ENCODE measurements at places on chromosomes 3 and 15.

- DNase-seq = peak; percentile 39
These were observed 373.1 kb downstream of the FOXP1 start for GRCh38 chr3:71210257-71211007.

DNA sequence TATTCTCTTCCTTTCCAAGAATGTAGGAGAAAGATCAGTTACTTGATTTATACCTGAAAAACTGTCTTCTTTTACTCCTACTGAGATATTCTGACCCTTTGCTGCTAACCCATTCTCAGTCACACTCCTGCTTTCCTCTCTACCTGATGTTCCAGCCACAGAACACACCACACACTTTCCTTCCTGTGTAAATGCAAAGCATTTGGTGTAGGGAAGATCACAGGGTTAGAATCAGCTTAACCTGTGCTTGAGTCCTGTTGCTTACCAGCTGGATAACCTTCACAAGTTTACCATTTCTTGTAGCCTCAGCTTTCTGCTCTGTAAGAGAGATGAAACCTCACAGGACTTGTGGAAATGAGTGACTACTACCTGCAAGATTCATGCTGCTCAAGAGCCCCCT is 489.8 kb upstream of the GOLIM4 start:
- DNase-seq = no peak

DNA sequence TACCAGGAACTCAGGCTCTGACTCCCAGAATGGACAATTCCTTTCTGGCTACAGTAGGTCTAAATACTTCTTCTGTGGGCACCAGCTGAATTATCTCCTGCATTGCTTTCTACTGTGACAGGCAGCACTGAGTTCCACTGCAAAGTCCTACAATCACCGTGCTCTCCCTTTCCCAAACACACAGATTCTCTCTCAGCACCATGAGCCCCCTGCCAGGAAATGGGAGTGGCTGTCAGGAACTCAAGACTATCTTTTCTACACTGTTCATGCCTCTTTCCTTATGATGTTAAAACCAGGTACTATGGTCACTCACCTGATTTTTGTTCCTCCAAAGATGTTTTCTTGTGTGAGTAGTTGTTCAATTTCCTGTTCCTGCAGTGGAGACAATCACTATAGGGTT is 383.4 kb downstream of the EPHA6 start:
- no peak for DNase-seq

- DNase-seq = peak; percentile 84
These were observed 21.7 kb downstream of the DAZL start for GRCh38 chr3:16583551-16583950.

- no peak for DNase-seq
These were observed 66.8 kb upstream of the XXYLT1 start for GRCh38 chr3:195337747-195338146.

- DNase-seq = no peak
These were observed 8.6 kb upstream of the SLCO3A1 start for GRCh38 chr15:91844928-91845327.

DNA sequence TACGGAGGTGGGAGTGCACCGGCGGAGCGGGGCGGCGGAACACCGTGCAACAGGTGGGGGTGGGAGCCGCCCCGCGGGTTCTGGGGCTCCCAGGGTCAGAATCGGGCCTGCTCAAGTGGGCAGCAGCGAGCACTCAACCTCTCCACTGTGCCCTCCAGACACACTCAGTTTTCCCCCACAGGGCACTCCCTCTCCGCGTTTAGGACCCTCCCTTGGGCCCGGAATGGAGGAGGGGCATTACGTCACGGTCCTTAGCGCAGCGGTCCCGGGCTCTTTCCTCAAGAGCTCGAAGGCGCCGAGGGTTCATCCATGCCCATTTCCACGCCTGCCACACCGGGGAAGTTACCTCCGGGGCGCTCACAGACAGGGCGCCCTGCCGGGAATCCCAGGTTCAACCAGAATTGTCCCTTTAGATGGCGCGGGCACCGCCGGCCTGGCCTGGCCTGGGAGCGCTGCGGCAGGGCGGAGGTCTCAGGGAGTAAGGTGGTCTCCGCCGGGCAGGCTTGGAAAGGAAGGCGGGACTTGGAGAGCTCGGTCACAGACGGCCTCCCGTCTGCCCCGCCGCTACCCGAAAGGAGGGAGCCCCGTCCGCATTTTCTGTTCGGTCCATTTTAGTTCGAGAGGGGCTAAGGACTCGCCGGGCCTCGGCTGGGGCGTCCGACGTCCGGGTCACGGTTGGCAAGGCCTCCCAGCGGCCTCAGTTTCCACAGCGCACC is 5.1 kb downstream of the RNU6-1 start:
- DNase-seq = no peak

DNA sequence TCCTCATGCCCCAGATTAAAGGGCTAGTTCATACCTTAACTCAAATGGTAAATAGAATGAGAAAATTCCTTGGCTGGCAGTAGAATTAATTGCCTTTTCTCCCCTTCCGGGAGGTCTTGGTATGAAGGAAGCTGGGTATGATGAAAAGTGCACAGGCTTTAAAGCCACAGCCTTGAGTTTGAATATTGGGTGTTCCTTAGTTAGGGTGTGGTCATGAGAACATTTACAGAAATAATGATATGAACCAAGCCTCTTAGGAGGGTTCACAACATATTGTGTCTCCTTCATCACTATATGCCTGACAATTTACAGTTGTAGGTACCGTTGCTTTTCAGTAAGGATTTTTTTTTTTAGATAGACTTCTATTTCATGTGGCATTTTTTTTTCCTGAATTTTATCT is 48.1 kb downstream of the PYDC2 start:
- DNase-seq = no peak

DNA sequence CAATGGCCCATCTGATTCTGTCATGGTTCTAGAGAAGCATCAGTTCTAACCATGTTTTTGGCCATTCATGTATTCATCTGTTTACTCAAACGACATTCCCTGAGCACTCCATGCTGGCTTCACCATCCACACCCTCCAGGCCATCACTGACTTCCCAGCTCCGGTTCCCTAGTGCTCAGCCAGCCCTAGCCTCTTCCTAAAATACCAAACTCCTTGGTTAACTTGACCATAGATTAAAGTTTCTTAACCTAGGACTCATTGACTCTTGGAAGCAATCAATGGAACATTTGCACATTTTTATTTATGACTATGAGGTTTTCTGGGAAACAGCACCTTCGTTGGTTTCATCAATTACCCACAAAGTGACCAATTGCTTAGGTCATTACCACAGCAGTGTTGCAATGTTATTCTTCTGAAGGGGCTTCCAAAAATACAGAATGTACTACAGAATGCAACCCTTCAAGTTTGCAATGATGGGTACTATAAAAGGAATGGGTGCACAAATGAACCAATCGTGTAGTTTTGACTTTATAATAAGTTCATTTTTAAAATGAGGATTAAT is 27.2 kb upstream of the SLC25A36 start:
- no peak for DNase-seq

DNA sequence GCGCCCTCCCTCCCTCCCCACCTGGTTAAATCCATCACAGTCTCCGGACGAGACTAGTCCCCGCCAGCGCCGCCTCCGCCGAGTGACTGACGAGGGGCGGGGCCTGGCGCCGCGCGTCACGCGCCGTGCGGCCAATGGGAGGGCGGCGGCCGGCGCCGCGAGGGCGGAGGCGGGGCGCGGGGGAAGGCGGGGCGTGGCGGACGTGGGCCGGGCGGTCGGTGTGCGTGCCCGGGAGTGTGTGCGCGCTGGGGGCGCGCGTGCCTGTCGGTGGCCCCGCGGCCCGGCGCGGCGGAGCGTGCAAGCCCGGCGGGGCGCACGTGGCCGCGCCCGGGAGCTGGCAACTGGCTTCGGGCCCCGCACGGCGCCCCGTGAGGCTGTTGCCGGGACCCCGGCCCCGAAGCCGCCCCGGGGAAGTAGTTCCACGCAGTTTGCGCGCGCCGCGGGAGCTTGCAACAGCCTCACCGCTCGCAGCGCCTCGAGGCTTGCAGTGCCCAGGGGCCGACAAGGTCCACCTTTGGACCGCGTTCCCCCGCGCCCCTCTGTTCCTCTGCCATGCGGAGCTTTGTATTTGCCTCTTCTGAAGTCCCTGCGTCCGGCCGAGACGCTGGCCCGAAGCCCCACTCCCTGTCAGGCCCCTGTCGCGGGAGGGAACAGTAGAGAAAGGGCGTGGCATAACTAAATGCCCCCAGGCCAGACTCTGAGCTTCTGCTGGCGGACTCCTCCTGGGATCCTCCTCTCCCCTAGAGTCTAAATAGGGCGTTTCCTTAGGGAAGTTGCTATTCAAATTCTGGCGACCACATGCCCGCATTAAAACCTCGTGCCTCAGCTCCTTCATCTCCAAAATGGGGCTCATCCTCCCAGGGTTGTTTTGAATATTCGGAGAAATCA is 400.9 kb downstream of the SHQ1 start:
- DNase-seq = peak; percentile 53

GRCh38 chr3:18264361-18264760 is 160.8 kb downstream of the SATB1 start:
- DNase-seq = no peak

DNA sequence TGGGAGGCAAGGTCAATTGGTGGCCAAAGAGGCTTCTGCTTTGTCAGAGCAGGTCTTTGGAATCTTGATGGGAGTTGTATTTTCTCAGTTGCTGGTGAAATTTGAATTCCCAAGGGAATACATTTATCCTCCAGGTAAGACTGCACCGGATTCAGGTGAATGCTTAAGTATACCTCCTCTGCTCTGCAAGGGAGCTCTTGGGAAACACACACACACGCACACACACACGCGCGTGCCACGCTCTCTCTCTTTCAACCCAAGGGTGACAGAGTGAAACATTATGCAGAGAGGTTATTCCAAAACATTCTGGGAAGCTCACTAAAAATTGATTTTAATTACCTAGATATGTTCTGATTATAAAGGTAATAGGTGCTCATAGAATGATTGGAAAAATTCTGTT is 33.7 kb downstream of the ST6GAL1 start:
- no peak for DNase-seq

DNA sequence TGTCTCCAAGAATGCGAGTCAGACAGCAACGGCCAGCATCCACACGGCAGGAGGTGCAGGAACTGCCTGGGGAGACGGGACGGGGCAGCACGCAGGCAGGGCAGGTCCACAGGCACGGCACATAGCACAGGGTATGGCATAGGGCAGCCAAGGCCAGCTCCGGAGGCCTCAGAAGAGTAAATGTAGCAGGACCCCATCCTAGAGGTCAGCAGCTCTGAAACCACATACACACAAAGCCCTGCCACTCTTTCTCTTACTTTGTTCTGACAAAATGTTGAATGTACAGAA is 26.9 kb downstream of the ZXDC start:
- DNase-seq = no peak

DNA sequence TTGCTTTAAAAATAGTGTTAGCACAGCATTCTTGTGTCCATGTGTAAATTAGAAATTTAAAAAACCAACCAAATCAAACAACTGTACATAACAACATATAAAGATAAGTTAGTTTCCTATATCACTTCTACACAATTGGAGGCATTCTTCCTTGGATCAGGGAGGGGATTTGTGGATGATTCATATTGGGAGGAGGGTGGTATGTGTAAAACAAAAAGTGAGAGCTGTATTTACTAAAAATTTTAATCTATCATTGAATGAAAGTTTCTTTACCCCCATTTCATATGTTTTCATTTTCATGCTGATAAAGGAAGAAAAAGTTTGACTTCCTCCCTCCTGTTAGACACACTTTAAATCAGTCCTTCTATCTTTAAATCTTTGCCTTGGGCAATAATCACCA is 325.0 kb downstream of the SATB1 start:
- peak; percentile 62 for DNase-seq

- no peak for DNase-seq
These were observed 12.2 kb downstream of the CPB1 start for GRCh38 chr3:148839805-148840204.

DNA sequence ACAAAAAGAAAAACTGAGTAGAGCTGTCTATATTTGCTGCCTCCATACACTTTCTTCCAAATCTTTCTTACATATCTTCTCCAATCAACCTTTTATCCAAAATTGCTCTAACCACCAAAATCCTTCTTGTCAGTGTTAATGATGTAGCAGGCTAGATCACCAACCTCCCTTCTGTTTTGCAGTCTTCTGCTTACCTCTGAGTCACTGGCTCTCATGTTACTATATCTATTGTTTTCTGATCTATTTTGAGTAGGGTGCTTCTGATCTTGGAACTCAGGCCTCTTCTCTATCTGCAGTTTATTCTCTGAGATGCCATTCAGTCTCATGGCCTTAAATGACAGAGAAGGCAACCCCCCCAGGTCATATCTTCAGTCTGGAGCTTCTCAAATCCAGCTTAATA is 26.3 kb upstream of the AADAC start:
- peak; percentile 30 for DNase-seq

- no peak for DNase-seq
These were observed 54.0 kb upstream of the MYZAP start for GRCh38 chr15:57537488-57538264.

DNA sequence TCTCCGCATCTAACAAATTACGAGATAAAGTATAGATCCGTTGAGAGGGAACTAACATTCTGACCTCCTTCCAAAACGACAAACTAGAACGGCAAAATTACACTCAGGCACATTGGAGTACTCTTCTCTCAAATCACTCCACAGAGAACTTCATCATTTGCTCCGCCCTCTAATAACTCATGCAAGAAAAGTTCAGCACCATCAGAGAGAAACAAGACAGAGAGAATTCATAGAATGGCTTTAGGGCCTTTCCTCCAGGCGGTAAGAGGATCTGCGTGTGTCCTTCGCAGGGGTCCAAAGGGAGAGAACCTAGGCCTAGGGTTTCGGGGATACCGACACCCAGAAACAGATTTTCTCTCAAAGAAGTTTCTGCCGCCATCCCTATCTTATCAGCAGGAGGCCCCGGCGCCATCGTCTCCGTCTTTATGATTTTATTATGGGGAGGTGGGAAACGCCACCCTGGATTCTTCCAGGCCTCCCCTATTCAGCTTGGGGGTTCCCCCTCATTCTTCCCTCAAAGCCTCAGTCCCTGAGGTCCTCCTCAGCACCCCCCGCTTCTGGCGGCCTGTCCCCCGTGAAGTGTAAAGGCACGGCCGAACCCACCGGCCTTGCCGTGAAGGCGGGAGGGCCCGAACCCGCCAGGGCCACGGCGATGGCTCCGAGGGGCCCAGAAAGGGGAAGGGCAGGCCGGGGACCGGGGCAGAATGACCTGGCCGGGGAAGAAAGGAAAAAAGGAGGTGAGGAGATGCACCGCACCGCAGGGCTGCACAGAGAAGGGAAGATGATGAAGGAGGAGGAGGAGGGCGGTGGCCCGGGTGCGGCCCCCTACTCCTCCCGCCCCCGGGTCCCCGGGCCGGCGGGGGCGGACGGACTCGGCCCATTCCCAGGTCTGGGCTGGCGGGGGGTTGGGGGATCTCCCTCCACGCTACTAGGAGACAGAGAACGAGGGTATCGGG is 768 bp downstream of the UBXN7 start:
- peak; percentile 66 for DNase-seq

DNA sequence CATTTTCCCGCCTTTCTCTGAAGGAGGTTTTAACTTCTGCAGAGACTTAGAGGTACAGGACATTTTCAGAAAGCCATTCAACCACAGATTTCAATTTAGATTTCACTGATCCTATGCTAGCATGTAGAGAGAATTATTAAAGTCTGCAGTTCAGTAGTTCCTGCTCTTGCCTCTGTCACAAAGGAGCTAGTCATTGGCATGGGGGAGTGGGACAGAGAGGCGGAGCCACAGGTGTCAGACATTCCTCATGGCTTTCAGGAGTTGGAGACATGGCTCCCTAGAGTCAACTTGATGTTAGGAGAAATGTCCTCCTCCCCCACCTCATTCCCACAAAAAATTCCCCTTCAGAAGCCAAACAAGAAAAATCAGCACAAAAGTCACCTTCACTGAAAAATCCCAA is 66.0 kb upstream of the SIAH2 start:
- DNase-seq = no peak

- DNase-seq = no peak
These were observed 23.7 kb downstream of the NEK10 start for GRCh38 chr3:27345493-27345892.
